ENCODE measurements at places on chromosomes 1 and 21. TPM values are rescaled to one million over a fixed set of nuclear protein-coding genes. Genes with fewer than 3 reads are reported as not detected.

Gene EPHA10
- not detected for total RNA-seq

Gene TSPEAR
- not detected for total RNA-seq

Gene FCRL1
- total RNA-seq = not detected

Gene DHCR24
- 46.2 TPM for total RNA-seq

Gene SLC1A7
- 0.58 TPM for total RNA-seq

Gene AKR7A3
- total RNA-seq = 0.28 TPM

Gene LINGO4
- total RNA-seq = not detected

Data from regular cardiac myocyte (primary cell).